Progenitor cell of endocrine pancreas (in vitro differentiated cells): ENCODE measurements at places on chromosomes 7 and 10.

- no peak for DNase-seq
Measured at GRCh38 chr10:30384701-30385201, 35.7 kb upstream of the MTPAP start.

DNA sequence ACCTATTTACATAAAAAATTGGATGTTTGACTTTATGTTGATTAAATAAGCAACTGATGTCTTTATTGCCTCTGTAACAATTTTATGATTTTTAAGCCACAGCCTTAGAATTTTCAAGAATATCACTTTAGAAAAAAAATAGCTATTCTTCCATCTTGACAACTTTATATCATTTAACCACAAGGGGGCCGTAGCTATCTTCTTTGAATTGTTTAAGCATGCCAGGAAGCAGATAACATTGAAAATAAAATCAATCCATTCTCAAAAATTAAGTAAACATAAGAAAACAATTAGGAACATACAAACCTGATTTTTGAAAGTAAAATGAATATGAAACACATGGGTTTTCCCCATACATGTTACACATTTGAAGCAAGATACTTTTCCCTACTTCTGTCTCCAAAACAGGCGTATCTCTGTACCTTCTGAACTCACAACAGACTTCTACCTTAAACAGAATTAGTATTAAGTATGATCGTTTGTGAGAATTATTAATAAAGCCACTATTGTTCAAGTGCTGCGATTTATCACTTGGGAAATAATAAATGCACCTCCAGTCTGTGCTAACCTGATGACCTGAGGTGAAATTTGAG is 209.0 kb downstream of the CACNA2D1 start:
- no peak for DNase-seq

GRCh38 chr10:69866688-69867461 is 65.2 kb downstream of the COL13A1 start:
- no peak for DNase-seq

- no peak for DNase-seq
Measured at GRCh38 chr7:25386311-25386744, 158.0 kb upstream of the NPVF start.

GRCh38 chr7:147153571-147153970 is 1037.0 kb downstream of the CNTNAP2 start:
- no peak for DNase-seq

DNA sequence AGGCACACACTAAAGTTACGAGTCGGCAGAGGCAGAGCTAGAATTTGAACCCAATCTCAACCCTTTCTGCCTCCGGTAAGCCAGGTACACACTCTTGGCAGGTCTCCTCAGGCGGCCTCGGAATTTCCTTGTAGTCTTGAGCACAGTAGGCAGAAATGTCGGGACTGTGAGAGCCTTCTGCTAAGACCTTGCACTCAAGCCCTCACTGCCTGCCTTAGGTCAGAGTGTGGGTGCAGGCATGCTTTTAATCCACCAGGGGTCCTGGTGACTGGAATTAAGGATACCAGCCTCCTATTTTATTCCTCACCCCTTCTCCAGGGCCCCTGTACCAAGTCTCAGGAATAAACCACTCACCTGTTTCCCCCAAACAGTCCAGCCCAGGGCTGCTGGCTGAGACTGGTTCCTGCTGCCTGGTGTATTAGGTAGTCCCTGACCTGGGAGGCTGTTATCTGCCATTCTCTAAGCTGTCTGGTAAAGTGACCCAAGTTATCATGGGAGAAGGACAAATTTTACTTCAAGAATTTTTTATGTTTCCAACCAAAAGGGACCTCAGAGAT is 855 bp downstream of the ATP6V1F start:
- DNase-seq: peak; percentile 45

DNA sequence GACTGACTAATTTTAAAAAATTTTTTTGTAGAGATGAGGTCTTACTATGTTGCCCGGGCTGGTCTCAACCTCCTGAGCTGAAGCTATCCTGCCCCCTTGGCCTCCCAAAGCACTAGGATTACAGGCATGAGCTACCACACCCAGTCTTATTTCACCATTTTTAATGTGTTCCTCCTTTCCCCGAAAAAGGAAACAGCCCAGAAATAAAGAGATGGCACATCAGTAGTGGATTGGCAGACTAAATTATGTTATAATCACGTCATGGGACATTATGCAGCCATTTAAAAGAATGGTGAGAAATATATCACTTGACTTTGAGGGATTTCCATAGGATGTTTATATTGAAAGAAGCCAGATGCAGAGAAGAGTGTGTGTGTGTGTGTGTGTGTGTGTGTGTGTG is 40.5 kb downstream of the CAPZA2 start:
- no peak for DNase-seq

GRCh38 chr10:118955951-118956801 is 73.3 kb upstream of the NANOS1 start:
- DNase-seq: no peak

DNA sequence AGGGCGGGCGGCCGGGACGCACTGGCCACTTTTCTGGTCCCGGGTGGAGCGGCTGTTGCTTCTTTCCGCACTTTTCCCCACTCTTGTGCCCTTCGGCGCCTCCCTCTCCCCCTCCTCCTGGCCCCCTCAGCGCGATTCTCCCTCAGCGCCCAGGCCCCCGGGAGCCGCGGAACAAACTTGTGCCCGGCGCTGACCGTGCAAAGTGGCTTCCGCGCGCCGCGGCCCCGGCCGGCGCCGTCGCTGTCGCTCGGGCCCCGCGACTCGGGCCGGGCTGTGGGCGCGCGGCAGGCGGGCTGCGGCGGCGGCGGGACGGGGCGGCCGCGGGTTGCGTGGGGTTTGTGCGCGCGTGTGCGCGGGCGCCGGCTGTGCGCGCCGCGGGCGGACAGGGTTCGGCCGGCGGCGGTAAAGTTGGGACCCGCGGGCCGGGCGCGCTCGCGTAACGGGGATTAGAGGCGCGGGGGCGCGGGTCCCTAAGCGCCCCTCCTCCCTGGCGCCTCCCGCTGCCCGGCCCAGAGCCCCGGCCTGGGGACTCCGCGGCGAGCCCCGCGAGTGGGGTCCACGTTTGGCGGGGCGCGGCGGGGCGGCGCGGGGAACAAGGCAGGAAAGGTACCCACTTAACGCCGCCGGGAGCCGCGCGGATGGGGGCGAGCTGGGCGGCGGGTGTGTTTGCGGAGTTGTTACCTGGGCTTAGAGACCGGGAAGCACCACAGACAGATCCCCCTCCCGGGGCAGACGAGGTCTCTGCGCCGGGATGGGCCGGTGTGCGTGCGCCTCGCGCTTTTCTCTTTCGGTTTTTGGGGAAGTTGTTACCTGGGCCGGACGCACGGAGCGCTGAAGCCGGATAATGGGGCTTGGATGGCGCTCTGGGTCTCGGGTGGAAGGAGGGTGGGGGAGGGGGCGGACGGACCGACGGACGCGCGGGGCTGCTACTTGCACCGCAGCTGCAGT is 860 bp downstream of the ZEB1 start:
- peak; percentile 12 for DNase-seq

DNA sequence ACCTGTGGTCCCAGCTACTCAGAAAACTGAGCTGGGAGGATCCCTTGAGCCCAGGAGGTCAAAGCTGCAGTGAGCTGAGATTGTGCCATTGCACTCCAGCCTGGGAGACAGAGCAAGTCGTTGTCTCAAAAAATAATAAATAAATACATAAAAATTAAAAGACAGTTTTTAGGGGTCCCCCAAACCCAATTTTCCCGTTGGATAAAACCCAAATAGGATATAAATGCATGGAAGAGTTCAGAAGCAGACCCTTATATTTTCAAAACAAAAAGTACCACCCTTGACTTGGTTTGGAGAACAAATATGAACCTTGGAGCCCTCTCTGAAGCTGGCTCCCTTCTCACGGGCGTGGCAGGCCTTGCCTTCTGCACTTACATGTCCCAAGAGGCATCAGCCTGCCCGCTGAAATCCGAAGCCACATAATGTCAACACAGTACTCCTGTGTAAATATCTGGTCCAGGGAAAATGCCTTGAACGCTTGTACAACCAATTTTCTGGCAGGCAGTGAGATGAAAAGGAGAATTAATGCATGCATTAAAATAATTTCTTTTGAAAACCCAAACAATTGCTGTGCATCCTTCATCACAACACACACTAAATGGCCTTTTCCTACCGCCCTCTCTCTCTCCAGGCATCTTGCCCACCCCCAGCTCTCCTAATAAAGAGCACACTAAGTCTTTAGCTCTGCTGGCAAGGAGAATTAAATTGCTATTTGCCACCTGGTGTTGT is 46.4 kb upstream of the PARD3 start:
- no peak for DNase-seq

DNA sequence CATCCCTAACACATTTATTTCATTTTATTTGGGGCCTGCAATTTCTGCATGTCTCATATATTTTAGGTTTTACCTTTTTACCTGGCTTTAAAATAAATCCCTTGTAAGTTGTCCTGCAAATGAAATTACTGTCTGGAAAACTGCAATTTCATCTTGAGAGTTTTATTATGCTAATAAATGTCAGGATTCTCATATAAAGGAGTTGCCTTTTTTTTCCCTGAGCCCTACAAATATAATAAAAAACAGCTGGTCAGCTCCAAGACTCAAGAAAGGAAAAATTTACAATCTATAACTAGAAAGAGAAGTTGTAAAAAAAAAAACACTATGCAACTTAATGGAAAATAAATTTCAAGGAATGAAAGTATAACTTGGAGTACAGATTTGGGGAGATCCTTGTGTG is 108.7 kb downstream of the SH2D4B start:
- no peak for DNase-seq

DNA sequence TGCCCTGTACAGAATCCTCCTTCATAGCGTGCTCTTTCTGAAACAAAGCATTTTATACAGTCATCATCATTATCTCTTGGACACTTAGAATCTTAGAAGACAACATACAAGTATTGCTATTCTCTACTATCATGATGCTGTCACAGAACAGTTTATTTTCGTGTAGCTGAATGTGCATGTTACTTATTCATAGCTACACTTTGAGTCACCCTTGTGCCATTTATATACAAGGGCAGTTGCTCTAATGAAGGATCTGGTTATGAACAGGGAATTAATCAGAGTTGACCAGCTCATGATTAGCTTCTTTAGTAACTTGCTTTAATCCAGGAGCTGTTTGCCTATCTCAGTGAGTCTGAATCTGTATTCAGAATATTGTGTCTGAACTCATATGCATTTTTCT is 11.2 kb downstream of the CASP2 start:
- DNase-seq: no peak

DNA sequence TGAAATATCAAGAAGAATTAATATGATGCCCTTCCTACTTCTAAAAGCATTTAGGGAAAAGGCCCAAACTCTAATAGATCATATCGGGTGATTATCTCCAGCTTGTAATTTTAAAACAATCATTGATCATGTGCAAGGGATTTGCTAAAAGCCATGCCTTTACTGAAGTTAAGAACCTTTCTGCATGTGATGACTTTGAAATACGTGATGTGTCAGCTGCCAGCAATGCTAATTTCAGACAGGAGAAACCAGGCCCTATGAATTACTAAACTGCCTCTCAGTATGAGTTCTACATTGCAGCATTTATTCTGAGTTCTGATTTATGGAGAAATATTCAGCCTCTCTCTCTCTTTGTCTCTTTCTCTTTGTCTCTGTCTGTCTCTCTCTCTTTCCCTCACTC is 203.6 kb upstream of the AKR1E2 start:
- DNase-seq: no peak

DNA sequence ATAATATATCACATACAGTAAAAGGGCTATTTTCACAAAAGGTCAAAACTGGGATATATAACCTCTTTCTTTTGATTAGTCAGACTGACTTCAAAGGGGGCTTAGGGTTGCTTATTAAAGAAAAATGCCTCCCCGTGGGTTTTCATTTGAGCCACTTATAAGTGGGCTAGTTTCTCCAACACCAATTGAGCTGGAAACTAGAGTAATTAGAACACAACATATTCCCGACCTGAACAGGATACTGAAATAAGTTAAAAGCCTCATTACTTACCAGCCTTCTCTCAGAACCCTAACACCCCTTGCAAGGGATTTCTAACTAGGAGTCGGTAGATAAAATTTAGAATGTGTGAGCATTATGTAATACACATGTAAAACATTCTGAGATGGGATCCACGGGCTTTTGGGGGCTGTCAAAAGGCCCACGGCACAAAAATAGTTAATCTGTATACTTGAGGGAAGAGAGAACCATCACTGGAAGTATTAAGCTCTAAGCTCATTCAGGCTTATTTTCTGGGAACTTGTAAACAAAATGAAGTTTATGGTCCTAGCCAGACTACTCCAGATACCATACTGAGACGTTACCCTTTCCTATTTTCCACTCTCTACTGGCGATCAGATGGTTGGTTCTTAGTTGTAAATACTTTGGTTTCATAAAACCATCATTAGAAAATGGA is 29.3 kb upstream of the KMT2E start:
- no peak for DNase-seq

DNA sequence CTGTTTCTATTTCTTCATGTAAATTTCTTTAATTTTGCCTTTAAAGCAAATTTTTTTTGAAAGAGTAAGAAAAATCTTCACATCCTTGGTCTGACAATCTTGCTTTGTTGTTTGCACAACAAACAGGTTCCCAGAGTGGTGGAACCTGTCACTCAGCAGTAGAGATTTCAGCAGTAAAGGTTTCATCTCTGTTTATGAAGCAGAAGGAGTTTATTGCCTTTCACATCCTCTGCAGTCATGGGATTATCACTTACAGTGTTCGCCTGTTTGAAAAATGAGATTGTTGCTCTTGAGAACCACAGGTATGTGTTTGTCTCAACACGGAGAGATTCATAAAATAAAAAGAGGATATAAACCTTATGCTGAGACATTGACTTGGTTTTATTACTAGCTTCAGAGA is 342.6 kb downstream of the IPMK start:
- no peak for DNase-seq

DNA sequence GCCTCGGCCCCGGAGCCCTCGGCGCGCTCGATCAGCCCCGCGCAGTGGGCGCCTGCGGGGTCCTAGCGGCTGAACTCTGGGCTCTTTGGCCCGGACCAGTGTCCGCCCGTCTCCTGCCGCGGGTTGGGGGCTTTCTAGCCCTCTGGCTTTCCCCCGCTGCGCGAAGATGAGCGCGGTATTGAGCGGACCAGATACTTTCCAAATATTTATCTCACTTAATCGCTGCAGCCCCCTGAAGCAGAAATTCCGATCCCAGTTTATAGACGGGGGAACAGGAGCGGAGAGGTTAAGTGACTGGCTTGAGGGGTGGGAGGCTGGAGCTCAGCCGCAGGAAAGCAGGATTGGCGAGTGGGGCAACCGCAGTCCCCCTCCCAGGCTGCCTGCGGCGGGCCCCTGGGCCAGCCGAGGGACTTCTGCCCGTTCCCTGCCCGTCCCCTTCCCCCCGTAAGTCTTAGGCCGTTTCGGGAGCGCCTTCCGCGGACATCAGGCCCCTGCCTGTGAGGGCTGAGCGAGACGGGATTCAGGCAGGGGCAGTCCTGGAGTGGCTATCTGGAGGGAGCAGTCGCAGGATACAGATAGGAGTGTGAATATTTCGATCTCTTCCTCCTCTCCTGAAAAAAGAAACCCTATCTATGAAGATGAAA is 565 bp downstream of the STRIP2 start:
- DNase-seq: peak; percentile 19
